Activated naive CD8-positive, alpha-beta T cell treated with anti-CD3 and anti-CD28 coated beads, Interleukin-2, amount 50 U/mL, for 24 hours (primary cell): ENCODE measurements at places on chromosomes 2 and 18.

DNA sequence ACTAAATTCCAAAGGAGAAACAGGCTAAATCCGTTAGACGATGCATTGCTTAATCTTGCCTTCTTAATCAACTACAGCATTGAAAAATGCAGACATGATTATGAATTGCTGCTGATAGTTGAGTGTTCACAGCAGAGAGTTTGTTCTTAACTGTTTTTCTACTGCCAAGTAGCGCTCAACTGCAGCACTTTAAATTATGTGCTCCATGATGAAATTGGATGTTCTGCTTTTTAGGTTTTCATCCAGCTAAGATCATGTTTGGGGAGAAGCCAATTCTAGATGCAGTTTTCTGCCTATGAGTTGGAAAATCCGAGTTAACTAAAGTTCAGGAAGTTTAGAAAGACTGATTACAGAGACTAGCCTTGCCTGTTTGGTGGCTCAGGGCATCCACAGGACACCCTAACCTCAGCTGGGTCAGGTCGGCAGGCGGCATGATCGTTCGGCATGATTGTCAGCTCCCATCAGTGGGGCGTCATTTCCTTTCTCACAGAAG is 119.4 kb upstream of the PIEZO2 start:
- no peak for DNase-seq

GRCh38 chr18:28529644-28530043 is 352.7 kb upstream of the CDH2 start:
- no peak for DNase-seq

- DNase-seq = no peak
These were observed 142.5 kb downstream of the OTX1 start for GRCh38 chr2:63192889-63193774.

- no peak for DNase-seq
These were observed 72.0 kb upstream of the TMEM178A start for GRCh38 chr2:39593439-39594393.

- DNase-seq = no peak
These were observed 94.5 kb downstream of the VSNL1 start for GRCh38 chr2:17634997-17635396.

- DNase-seq = no peak
These were observed 199.4 kb downstream of the SATB2 start for GRCh38 chr2:199258291-199258690.

DNA sequence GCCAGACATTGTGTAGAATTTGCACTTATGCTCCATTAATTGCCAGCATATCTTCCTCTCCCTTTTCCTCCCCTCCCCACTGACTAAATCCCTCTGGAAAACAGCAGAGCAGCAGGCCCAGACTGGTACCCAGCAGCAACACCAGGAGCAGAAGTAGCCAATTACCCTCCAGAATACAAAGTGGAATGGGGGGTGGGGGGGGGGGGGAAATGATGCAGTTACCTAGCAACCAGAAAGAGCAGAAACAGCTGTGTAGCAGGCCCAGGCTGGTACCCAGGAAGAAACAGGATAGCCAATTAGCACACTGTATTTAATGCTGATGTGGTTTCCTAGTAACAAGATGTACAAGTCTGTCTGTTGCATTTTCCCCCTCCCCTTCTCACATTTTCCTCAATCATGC is 52.3 kb downstream of the KLF7 start:
- DNase-seq = no peak

GRCh38 chr2:85160966-85161960 is 28.1 kb downstream of the TCF7L1 start:
- no peak for DNase-seq
